ENCODE measurements at places on chromosomes 11 and 22.

GRCh38 chr22:31292236-31292989 is at the start of gene PIK3IP1:
Gene PIK3IP1 (minus strand): TSS chr22:31292488. CDS start chr22:31292344, 144 bp downstream.
- no peak for DNase-seq

- no peak for DNase-seq
These were observed 23.7 kb downstream of the ARVCF start for GRCh38 chr22:19992921-19993355.

- no peak for DNase-seq
These were observed 33.7 kb downstream of the GNB1L start for GRCh38 chr22:19820880-19821522.

- DNase-seq = no peak
These were observed 4.0 kb downstream of the ARL14EP start for GRCh38 chr11:30326906-30327305.

DNA sequence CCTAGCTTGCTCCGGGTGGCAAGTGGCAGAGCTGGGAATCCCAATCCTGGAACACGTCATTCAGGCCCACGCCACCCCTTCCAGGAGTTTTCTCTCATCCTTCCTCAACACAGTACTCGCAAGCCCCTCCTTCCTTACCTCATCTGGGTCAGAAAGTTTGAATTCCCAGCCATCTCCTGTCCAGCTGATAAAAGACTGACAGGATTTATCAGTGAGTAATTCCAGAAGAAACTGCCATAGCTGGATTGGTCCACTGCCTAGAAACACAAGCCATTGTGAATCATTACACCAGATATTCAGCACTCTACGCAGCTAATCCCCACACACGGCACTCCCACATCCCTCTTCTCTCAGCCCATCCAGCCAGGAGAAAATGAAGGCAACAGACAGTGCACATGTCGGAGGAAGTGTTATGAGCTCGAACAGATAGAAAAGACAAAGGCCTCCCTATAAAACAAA is 124.0 kb downstream of the ETS1 start:
- no peak for DNase-seq

GRCh38 chr11:85759915-85760314 is 51.0 kb downstream of the SYTL2 start:
- DNase-seq = no peak

DNA sequence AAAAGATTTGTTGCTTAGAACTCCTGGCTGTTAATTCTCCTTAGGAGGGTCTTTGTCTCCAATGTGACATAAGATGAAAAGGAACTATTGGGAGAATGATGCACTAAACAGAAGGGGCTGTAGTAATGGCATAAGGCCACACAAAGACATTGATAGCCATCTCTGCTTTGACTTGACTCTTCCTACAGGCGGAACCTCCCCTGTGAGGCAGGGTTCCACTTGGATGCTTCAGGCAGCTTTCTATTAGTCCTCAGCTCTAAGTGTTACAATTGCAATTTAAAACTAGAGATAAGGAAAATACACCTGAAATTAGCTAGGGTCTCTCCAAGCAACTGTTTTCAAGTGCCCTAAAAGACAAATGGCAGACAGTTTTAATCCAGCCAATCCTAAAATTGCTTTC is 391.6 kb upstream of the CCDC90B start:
- no peak for DNase-seq

- no peak for DNase-seq
These were observed 366.4 kb downstream of the CASP12 start for GRCh38 chr11:104531894-104532293.

GRCh38 chr11:87754685-87755084 is 420.6 kb downstream of the RAB38 start:
- DNase-seq = no peak
